Cardiac muscle cell (in vitro differentiated cells and primary cell): ENCODE measurements at places on chromosomes 7 and 10.

- no peak for DNase-seq
These were observed 63.0 kb downstream of the GNAI1 start for GRCh38 chr7:80197627-80198026.

- DNase-seq = peak; percentile 18
These were observed 31.9 kb downstream of the PIP4K2A start for GRCh38 chr10:22682237-22683139.

DNA sequence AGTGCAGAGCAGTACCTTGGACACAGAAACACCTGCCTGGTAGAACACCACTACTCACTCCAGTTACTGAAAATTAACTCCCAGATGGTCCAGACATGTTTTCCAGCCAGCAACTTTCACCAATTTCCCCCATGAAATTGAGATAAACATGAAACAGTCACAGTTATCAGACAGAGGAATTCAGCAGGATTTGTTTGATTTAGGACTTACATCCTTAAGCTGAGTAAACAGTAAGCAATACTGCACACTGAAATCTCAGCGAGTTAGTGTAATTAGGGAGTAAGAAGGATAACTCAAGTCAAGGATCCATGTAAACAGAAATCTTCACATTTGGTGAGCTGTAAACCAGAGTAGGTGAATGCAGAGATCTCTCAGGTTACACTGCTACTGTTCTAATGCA lies 353.5 kb downstream of the ELMO1 start:
- no peak for DNase-seq

DNA sequence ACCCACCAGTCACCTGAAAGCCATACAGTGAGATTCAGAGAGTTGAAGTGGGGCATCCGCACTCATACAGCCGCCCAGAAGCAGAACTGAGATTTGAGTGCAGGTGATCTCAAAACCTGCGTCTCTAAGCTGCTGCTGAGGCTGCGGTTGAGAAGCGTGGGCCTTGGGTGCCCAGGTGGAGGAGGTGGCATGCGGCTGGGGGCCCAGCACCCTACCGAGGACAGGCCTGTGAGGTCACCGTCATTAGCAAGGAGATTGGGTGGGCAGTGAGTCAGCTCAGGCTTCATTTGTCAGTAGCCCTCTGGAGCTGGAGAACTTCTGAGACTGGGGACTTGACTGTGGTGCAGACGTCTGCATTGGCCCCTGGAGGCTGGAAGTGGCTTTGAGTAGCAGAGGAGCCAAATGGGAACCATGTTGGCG lies 29.8 kb downstream of the ZMIZ1 start:
- no peak for DNase-seq

GRCh38 chr10:130432850-130433249 lies 296.7 kb downstream of the GLRX3 start:
- no peak for DNase-seq

- DNase-seq = no peak
These were observed 945 bp upstream of the RHEB start for GRCh38 chr7:151520419-151521261.

- DNase-seq = no peak
These were observed 10.2 kb downstream of the ZRANB1 start for GRCh38 chr10:124952123-124952522.

DNA sequence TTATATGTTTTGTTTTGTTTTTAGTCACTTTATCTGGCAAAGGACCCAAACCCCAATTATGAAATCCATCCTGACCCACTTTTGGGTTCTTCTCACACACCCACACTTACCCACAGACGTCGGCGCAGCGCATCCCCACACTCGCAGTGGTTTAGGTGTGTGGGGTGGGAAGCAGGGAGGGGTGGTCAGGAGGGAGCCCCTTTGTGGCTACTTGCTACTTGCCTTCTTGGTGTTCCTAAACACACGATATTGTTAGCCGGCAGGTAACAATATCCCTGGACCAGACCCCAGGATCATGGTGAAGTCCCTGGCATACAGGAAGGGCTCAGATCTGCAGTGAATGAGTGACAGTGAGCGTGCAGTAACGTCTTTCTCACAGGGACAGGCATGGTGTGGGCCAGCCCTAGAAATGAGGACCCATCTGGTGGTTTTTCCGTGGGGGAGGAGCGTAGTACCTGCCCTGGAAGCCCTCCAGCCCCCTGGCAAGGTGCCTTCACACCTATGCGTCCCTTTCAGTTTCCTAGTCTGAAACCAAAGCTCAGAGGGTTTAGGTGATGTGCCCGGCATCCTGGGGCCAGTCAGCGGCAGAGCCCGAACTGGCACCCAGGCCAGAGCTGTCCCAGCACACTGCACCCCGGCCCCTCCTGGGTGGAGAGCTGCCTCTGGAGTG lies 4.4 kb downstream of the SPOCK2 start:
- DNase-seq = no peak

DNA sequence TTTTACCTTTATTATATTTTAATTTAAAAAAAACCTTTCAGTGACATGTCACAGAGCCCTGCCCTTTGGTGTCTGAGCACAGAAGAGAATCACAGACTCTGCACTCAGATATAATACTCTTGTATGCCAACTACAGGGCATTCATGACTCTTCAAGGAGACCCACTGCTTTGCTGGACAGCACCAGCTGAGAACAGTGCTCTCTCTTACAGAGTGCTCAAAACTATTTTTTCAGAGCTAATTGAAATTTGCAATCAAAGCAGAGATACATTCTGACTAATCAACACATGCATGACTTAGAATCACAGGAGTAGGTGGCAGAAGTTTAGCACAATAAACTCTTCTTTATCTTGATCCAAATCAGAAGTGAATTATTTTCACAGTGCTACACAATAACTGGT lies 99.1 kb downstream of the OSBPL3 start:
- DNase-seq = peak; percentile 14

GRCh38 chr7:98877692-98878364 lies 504 bp upstream of the TRRAP start:
- no peak for DNase-seq

- DNase-seq = no peak
These were observed 109.4 kb upstream of the ZNF92 start for GRCh38 chr7:65264258-65264657.

DNA sequence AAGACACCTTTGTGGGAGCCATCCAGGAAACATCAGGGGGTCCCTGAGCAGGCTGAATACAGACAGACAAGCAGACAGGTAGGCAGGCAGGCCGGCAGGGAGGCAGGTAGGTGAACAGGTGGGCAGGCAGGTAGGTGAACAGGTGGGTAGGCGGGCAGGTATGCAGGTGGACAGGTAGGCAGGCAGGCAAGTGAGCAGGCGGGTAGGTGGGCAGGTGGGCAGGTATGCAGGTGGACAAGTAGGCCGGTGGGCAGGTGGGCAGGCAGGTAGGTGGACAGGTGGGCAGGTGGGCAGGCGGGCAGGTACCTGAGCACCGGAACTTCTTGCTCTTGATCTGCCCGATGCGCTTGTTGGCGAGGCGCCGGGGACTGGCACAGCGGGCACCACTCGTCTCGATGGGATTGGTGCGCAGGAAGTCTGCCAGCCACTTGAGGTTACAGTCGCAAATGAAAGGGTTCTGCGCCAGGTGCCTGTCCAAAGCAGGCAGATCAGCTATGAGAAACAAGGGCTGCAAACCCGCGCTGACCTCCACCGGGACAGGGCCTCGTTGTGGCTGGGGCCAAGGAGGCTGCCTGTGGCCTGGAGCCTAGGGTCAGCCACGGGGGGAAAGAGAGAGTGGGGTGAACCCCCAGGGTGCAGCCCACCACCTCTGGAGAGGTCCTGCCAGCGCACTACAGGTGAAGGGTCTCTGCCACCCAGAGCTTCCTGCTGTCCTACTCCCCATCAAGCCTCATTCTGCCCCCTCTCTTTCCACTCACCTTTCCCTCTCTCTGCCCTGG lies 136.9 kb downstream of the SLIT1 start:
- DNase-seq = no peak
